ENCODE measurements at places on chromosomes 6 and 20.

- no peak for DNase-seq
Observed at GRCh38 chr20:39877788-39878187, 811.2 kb downstream of the MAFB start.

- no peak for DNase-seq
Observed at GRCh38 chr20:9628141-9628540, 113.8 kb downstream of the LAMP5 start.

DNA sequence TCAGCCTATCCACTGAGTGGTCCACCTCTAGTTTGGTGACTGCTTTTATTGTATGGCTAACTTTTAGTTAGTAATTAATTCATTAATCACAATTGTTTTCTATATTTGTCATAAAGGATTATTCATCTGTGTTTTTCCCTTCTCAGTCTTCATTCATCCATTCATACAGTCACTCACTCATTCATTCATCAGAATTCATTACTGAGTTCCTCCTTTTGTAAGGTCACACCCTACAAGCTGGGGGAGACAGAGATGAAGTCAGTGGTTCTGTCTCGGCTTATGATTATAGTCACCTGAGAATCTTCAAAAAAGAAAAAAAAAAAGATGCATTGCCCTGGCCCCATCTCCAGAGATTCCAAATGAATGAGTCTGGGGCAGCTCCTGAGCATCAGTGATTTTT is 257.1 kb downstream of the ADGB start:
- DNase-seq, result no peak

DNA sequence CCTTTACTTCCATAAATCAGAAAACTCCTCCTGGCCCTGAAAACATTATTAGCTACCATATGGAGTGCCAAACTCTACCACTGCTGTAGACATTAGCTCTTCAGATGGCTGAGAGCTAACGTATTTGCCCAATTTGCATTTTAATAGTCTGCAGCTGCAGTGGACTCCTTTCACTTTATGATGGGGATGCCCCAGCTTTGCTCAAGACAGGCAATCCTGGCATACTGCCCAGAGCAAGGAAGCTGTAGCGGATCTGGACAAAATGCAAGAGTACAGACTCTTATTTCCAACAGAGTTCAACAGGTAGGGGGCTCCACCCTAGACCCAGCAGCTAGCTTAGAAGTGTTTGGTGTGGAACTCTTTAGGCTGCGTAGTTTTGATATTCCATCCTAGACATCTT is 246.7 kb downstream of the FOXC1 start:
- no peak for DNase-seq

GRCh38 chr20:23136893-23137745 is 51.0 kb upstream of the CD93 start:
- DNase-seq, result no peak

GRCh38 chr6:11208854-11209253 is 23.6 kb downstream of the NEDD9 start:
- no peak for DNase-seq

- DNase-seq, result no peak
Observed at GRCh38 chr6:56087421-56087820, 160.0 kb downstream of the COL21A1 start.

- peak; percentile 12 for DNase-seq
Observed at GRCh38 chr20:21048841-21049273, 57.3 kb downstream of the LINC00237 start.

DNA sequence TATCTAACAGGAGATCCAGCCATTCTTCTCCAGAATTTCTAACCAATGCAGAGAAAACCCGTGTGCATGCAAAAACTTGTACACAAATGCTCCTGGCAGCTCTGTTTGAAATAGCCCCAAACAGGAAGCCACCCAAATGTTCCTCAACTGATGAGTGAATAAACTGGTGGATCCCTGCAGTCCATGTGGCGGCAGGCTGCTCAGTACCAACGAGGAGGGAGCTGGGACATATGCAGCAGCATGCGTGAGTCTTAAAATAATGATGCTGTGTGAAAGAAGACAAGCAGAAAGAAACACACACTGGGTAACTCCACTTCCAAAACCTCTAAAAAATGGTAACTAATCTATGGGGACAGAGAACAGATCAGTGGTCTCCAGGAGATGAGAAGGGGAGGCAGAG is 542.1 kb upstream of the AGPAT4 start:
- no peak for DNase-seq

DNA sequence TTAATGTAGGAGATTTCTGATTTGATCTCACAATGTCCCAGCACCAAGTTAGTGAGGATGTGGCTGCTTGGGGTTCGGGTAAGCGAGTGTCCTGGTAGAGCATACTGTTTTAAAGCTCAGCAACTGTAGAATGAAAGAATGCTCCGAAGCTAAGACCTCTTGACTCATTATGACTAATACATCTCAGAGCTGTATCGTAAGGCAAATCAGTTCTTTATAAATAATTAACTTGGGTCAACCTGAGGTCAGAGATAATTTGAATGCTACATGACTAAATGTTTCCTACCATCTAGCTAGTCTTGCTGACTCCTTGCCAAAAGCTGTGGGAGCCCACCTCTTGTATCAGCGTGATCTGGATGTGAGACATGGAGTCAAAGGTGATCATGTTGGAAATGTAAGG is 128.8 kb upstream of the PDE7B start:
- peak; percentile 33 for DNase-seq

GRCh38 chr6:158655569-158656450 is 6.0 kb downstream of the SYTL3 start:
- DNase-seq, result no peak

DNA sequence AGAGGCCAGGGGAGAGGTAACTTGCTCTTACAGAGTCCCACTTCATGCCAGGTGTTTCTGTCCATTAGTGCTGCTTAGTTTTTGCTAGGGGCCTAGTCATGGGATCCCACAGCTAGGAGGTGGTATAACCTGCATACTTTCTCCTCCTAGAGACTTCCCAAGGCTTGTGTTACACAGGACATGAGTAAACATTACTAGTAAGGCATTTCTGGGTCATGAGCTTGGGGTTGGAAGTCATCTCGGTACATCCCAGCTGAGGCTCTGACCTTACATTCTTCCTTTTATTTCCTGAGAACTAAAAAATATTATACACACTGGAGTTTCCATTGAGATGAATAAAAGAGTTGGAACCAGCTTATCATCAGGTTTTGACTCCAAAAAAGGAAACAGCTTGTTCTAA is 20.9 kb upstream of the PNPLA1 start:
- DNase-seq, result no peak

GRCh38 chr20:45230631-45231030 is 9.5 kb downstream of the SEMG2 start:
- no peak for DNase-seq

DNA sequence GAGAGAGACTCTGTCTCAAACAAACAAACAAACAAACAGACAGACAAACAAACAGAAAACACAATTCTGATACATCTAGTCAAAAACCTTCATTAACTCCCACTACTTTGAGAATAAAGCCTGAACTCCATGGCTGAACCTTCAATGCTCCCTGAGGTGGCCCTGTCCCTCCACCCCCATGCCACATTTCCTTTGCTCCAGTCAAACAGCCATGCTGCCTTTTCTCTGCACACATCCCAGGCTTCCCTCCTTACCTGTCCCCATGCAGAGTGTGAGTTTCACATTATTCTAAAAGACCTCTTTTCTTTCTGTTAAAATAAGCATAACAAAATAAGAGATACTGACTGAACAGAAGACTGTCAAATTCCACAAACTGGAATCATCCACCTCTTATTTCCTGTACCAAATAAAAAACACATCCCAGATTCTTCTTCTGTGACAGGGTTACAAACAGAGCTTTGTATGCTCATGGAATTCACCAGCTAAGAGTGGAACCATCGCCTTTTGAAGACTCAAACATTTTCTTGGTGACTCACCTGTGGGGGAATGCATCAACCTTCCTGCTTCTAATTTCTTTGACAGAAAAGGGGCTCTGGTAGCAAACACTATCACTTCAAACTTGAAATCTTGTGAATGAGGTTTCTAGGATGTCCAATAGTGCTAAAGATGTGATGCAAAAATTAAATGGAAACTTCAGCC is 71.0 kb upstream of the SLC22A16 start:
- no peak for DNase-seq

DNA sequence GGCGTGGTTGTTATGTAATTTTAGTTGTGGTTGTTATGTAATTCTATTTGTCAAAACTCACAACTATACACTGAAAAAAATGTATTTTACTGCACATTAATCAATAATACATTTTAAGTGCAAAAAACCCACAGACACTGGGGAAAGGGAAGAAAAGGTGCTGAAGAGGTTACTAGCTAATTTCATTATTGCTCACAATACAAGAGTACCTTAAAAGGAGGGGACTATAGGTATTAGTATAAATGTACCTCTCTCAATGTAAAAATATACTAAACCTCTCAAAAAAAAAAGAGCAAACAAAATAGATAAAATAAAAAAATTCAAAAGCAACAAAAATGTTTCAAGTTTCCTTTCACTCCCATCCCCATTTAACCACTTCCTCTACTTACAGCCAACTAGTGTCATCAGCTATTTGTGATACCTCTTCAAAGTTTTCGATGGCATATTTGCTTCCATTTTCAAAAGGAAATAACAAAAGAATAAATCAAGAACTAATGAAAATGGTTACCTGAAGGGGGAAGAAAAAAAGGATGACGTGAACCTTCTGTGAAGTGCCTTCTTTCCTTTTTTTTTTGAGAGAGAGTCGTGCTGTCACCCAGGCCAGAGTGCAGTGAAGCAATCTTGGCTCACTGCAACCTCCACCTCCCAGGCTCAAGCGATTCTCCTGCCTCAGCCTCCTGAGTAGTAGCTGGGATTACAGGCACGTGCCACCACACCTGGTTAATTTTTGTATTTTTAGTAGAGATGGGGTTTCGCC is 30.2 kb downstream of the RANBP9 start:
- DNase-seq, result no peak

DNA sequence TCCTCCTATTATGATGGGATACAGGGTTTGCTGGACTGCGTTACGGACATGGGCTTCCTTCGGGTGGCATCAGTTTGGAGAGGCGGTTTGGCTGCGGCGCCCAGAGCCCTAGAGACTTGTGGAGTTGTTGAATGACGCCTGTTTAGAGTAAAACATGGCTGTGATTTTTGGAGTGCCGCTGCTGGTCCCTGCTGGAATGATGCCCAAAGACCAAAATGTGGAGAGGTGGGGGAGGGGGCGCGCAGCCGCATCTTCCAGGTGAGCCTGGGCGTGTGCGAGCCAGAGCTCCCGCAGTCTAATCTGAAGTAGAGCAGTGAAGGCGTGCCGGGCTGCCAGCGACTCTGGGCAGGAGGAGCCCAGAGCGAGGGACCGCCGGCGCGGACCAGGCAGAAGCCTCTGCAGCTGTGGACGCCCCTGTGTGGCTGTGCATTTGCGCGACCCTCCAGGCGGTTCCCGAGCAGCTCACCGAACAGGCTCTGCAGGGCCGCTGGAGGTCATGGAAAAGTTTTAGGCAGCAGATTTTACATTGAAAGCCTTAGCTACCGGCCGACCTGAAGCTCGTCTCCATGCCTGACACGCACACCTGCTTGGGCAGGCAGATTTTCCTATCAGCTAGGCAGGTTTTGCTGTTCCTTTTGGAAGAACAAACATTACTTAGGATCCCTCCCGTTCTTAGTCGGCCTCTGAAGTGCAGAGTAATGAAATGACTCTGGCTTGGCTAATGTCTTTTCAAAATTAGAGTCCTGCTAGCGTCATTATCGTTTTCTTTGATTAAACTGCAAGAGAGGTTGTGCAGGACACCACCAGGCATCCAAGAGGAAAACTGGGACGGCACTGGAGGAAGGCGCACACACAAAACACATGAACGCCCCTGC is 298.2 kb downstream of the PHACTR1 start:
- DNase-seq, result no peak

GRCh38 chr6:14791526-14791925 is 454.3 kb upstream of the JARID2 start:
- DNase-seq, result no peak

GRCh38 chr20:41798930-41799502 is 180.8 kb upstream of the CHD6 start:
- no peak for DNase-seq

- DNase-seq, result no peak
Observed at GRCh38 chr20:2800521-2801285, at the start of gene CPXM1. CPXM1 (minus strand) TSS chr20:2800627; CDS start chr20:2800572, 55 bp downstream.

DNA sequence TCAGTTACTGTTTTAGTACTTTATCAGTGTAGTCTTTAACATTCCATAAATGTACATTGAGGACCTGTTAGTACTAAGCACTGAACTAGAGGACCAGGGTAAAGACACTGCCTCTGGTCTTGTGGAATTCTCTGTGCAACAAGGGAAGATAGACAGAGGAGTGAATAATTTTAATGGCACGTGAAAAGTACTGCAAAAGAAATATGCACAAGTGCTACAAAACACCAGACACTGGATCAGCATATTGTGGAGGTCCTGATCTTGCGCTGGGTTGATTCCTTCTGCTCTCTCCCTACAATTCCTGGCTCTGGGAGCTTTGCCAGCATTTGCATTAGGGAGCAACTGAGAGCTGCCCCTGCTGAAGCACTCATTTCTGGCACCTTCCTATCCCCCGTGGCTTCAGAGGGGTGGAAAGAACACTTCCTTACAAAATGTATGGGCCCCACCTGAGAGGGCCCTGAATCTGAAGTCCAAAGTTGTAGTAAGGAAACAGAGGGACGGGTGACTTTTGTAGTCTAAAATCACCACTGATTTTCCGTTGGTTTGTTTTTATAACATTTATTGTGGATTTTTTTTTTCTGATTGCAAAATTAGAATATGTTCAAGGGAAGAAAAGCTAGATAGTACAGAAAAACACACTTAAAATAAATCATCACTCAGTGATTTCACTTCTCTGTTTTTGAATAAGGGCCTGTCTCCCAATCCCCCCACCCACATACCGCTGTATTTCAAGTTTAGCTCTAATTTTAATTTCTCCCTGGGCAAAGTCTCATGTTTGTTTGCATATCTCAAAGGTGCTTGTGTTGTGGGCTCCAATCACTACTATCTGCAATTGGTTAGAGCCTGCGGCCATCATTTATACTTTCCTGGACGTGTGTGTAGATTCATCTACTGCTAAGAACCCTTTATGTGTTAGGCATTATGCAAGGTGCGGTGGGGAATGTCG is 4.9 kb downstream of the PKIG start:
- no peak for DNase-seq

DNA sequence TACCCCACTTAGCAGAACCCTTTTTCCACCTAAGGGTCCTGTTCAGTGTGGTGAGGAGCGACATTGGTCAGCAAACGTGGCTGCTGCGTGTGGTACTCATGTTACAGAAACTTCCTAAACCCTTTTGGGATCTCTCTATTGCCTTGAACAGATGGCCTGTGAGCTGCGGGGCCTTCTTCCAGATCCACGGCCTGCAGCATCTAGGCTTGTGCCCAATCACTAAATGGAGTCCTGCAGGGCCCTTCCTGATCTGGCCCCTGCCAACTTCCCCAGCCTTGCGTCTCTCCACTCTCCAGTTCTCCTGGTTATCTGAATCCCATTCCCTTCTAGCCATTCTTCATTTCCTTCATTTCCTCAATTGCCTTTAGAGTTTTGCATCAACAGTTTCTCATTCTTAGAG is 85.6 kb downstream of the PDE7B start:
- no peak for DNase-seq
